Smooth muscle cell of the umbilical artery (primary cell): ENCODE measurements at places on chromosomes 11 and 22. TPM values are rescaled to one million over a fixed set of nuclear protein-coding genes. Genes with fewer than 3 reads are reported as not detected.

Gene FAM227A
- total RNA-seq = 4.0 and 5.0 TPM in 2 replicates

Gene FERMT3
- total RNA-seq = 0.30 and 1.7 TPM in 2 replicates

Gene MFRP
- not detected in 2 replicates for total RNA-seq

Gene JHY
- 0.42 and 0.89 TPM in 2 replicates for total RNA-seq
